ENCODE measurements at places on chromosomes 7 and 10.

DNA sequence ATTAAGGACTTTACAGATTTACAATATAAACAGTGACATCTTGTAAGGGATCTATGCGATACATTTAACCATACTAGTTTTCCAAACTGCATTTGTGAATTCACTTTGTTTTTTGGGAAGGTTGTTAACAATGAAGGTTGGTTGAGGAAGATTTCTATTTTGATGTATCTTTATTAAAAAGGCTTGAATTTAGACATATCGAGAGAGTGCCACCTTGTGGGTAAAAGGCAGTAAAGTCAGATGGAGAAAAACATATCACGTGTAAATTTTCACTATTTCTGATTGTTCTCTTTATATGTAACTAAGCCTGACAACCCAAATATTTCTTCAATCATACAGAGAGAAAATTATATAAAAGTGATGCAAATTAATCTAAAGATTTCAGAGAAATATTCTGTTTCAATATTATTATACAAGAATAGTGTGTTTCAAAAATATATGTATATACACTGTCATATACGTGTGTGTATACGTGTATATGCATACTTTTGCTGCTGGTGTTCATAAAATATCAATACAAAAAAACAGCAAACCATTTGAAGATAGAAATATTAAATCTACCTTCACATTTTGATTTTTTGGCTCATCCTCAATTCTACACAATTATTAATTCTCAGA lies 988.6 kb downstream of the SORCS1 start:
- no peak for DNase-seq

GRCh38 chr7:46848311-46848710 lies 733.6 kb downstream of the TNS3 start:
- DNase-seq = no peak

- DNase-seq = no peak
Measured at GRCh38 chr10:30018496-30018895, 40.9 kb downstream of the JCAD start.

- DNase-seq = no peak
Measured at GRCh38 chr10:42996588-42996987, 80.3 kb upstream of the RET start.

DNA sequence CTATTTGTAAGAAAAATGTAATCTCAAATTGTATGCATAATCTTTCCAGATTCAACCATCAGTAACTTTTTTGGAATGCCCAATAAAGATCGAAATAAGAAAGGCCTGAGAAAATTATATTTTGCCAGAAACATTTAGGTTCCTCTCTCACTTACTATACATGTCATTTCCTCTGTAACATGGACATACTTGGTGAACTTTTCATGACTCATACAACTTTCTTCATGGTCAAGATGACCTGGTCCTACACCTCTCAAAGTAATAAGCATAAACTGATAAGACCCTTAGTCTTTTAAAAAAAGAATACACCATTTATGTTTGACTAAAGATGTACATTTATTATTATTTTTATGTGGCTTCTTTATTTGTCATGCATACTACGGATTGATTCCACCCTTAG lies 125.3 kb downstream of the REEP3 start:
- DNase-seq = no peak

GRCh38 chr7:139674341-139674740 lies 103.5 kb downstream of the HIPK2 start:
- no peak for DNase-seq

- no peak for DNase-seq
Measured at GRCh38 chr7:123528265-123528664, 6.1 kb downstream of the IQUB start.

- no peak for DNase-seq
Measured at GRCh38 chr7:24826662-24827020, 69.4 kb upstream of the GSDME start.

DNA sequence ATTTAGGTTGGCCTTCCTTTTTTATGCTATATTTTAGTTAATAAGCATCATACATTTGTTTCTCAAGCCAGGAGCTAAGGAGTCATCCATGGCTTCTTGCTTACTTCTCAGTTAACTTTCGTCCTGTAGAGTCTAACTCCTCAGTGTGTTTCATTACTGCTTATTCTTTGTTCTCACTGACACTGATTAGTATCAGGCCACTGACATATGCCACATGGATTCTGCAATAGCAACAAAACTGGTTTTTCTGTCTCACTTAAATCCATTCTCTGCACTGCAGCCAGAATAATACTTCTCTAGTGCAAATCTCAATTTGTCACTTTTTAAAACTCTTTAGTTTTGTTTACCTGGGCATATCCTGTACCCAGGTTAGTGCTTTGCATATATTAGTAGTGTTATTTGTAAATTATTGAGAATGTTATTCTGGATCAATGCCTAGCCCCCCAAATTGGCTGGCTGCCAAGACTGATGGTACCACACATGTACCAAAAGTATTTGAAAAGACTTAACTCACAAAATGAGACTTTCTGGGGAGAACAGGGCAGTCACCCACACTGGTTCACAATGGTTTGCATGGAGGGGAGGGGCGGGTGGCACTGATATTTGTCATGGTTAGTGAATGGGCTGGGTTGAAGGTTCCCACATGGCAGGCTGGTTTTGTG lies 79.1 kb downstream of the CCSER2 start:
- no peak for DNase-seq
